HFFc6 (cell line): ENCODE measurements at places on chromosomes 11 and 22. TPM values are rescaled to one million over a fixed set of nuclear protein-coding genes. Genes with fewer than 3 reads are reported as not detected.
A peak's percentile ranks its signal among the peaks of the same experiment; 100 is the strongest.

DNA sequence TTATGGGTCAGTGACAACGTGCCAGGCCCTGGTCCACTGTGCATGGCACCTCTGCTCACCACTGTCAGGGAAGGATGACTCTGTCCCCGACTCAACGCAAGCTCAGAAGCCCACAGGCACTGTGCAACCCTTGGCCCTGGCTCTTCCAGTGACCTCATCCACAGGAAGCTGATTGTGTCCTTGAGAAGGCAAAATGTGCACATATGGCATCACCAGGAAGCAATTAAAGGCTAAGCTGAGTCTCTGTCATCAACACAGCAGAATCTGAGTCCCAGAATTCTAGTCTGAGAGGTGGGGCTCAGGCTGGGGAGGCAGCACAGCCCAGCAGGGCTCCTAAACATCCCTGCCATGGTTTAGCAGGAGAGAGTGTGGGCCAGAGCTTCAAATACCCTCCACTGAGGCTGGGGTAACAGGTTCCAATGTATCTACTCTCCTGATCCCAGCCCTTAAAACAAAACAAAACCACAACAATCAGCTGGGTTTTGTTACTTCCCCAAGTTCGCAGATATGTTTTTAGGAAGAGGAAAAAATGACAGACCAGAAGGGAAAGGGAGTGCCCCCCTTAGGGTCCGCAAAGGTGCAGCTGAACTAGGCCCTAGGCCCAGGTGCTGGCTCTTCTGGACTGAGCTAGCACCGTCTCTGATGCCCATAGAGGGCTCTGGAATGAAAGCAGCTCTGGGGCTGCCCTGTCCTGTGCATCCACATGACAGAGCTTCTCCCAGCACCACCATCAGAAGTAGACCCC lies 33.5 kb upstream of the GNAZ start:
- DNase-seq, result peak; percentile 64

DNA sequence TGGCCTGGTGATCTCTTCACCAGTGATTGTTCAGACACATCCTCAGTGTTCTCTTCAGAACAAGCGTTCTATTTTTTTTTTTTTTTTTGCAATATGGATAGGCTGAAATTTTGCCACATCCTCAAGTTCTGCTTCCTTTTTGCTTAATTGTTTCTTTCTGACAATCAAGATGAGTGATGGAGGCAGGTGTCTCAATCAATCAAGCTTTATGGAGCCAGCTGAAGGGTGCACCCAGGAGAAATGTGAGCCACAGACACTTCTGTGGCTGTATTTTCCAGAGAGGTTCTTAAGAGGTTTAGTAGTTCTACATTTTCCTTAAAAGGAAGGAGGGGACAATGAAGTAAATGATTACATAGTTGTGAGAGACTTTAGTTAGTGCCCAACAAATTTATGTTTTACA lies 43.9 kb upstream of the ASPHD2 start:
- no peak for DNase-seq

DNA sequence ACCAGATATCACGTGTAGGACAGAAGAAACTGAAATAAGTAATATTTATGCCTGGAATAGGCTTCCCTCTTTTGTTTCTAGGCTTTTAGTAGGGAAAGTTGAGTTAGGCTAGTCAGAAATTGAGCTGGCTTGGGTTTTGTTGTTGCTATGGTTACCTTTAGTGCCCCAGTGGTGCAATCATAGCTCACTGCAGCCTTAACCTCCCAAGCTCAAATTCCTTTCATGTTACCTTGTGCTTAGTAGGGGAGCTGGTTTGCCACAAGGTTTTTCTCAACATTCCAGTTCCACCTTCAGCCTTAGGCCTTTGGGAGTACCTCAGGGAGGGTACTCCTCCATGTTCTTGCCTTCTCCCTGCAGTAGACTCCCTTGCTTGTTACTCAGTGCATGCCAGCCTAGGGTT lies 69.1 kb upstream of the SUSD2 start:
- peak; percentile 18 for DNase-seq

DNA sequence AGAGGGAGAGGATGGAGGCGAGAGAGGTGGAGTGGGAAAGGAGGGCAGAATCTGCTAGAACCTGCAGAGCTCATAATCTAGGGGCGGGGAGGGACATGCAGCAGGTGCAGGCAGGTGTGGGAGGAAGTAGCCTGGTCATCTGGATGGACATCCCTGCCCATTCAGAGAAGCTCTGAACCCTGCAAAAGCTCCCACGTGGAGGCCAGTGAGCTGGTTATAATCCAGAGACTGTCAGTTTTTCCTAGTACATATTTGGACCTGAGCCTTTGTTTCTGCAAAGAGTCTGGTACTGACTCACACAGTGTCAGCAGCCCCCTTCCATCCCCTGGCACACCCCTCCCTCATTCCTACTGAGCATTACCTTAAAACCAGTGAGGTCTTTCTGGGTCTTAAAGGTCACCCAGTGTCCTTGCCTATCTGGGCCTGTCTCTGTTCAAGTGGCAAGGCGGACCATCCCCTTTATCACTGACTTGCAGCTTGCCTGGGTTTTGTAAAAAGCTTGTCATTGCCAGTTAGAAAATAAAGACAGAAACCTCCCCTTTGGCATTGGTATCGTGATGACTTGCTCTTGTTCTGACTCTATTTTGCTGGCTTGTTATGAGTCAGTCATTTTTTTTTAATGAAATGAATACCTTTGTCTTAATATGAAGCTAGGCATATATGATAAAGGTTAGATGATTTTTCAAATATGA lies 26.1 kb downstream of the PTPRJ start:
- peak; percentile 64 for DNase-seq

- DNase-seq, result no peak
Observed at GRCh38 chr11:20501971-20502370, 97.4 kb upstream of the SLC6A5 start.

DNA sequence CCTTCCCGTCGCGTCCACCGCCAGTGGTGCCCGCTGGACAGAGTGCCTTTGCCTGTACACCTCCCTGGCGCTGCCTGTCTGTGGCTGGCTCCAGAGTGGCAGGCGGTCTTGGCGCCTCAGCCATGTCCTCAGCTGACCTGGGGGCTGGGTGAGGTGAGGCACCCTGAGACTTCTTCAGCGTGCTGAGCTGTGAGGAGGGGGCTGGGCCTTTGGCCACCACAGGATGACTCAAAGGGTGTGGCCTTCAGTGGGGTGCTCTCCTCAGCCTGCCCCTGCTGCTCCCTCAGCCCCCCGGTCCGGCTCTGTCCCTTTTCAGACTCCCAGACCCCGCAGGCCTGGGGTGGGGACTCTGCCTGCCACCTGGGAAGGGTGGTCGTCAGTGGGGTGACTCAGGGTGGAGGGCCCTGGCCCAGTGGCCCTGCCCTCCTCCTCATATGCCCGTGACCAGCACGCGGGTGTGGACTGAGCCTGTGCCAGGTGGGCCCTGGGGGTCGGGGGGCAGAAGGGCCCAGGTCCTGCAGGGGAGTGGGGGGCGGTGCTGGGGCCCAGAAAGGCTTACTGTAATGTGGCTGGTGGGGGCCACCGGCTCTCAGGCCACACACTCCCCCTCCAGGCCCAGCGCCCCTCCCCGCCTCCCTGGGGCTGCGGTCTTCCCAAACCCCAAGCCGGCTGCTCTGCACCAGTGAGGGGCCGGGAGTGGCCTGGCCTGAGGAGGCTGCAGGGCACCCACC lies 15.9 kb downstream of the CRELD2 start:
- no peak for DNase-seq

GRCh38 chr22:30434843-30435242 lies 9.3 kb downstream of the MTFP1 start:
- no peak for DNase-seq

GRCh38 chr11:8533332-8533731 lies 60.7 kb downstream of the STK33 start:
- no peak for DNase-seq

GRCh38 chr22:33678523-33678922 lies 241.8 kb downstream of the LARGE1 start:
- no peak for DNase-seq

RIC8A gene
- 160 and 163 TPM in 2 replicates for total RNA-seq
